Large intestine (tissue), 12 donors: ENCODE measurements at places on chromosomes 4 and X.

DNA sequence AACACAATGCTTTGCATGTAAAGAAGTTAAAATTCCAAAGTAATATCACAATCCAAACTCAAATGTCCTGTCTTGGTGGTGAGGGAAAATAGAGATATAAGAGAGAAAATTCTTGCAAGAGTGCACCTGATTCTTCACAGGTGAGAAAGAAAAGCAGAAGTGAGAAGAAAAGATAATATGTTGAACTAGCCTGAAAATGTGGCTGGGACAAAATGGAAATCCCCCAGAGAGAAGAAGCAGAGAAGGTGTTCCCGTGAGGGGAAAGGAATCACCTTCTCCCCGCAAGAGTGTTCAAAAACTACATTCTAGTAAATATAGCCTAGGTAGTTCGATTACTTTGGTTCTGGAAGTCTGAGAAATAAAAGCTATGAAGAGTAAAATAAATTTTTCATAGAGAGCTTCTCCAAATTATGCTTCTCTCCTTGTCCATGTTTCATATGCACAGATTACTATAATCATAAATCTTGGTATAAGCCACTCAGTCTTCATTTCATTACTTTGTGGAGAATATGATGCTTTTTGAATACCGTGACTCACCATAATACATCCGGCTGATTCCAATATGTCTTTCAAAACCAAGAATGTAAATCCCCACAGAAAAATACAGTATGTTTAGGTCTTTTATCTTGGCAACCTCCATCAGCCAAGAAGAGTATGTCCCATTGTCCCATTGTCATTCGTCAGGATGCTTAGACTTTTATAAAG lies 63.1 kb downstream of the COX18 start:
- DNase-seq = no peak

GRCh38 chr4:2843941-2844584 lies 419 bp downstream of the ADD1 start:
- peak; percentile 50 for DNase-seq

- DNase-seq = peak; percentile 82
Measured at GRCh38 chrX:28628120-28628519, 40.9 kb downstream of the IL1RAPL1 start.

DNA sequence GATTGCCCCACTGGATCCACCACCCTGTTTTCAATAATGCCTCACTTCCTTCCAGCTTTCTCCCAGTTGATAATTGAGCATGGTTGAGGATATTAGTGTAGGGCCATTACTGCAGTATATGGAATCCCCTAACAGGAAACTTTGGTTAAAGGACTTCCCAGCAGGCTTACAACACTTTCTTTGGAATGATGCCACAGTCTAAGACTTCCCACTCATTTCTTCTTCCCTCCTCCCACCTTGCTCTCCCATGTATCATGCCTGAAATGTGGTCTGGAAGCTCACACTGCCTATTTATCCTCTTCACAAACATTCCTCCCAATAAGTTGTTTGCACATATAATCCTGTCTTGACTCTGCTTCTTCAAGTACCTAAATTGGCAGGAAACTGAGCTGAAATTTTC lies 863.3 kb downstream of the CENPC start:
- no peak for DNase-seq

DNA sequence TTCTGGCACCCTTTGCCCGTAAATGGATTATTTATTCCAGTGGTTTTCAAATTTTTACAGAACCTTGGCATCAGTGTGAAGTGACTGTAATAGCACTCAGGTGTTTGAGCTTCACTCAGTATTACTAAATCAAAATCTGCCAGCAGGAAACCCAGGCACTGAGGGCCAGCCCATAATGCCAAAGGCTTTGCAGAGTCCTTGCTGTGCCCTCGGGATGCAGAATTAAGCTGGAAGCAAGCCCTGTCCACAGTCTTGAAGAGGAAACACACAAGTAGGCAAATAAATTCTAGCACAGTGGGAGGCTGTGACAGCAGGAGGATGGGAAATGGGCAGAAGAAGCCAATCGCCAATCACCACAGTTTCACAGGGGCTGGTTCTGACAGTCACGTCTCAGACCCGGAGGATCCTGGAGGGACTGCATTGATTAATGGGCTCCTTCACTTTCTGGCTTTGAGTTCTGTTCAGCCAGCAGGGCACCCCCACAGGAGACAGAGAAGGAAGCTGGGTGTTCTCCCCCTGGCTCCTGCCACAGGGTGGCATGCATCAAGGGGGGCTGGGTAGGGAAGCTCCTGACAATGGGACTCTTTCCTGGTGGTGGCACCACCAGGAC lies 138.8 kb downstream of the MTNR1A start:
- no peak for DNase-seq

GRCh38 chr4:107719207-107719921 lies 670 bp downstream of the PAPSS1 start:
- DNase-seq = peak; percentile 21

DNA sequence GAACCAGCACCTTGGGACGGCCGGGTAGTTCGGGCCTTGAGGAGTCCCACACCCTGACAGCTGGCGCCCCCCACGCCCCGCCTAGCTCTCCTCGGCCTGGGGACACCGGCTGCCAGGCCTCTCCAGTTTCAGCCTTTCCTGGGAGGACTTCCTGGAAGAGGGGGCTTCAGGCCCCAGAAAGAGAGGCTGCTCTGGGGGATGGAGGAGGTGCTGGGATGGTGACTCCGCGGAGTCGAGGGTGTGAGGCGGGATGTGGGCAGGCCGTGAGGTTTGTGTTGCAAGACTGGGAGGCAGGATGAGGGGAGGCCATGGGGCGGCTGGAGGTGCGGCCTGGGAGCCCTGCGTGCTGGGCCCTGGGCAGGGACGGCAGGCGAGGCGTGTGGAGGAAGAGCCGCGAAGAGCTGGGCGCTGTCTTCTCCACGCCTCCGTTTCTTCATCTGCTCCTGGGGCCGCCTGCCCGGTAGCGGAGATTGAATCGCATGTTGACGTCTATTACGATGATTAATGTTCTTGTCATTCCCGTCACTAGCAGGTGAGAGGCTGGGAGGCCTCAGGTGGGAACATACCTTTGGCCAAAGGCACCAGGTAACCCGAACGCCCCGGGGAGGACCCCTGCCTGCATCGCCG lies 918 bp upstream of the FGFRL1 start:
- DNase-seq = peak; percentile 72

- DNase-seq = no peak
Measured at GRCh38 chrX:34503119-34503518, 154.0 kb downstream of the TMEM47 start.

DNA sequence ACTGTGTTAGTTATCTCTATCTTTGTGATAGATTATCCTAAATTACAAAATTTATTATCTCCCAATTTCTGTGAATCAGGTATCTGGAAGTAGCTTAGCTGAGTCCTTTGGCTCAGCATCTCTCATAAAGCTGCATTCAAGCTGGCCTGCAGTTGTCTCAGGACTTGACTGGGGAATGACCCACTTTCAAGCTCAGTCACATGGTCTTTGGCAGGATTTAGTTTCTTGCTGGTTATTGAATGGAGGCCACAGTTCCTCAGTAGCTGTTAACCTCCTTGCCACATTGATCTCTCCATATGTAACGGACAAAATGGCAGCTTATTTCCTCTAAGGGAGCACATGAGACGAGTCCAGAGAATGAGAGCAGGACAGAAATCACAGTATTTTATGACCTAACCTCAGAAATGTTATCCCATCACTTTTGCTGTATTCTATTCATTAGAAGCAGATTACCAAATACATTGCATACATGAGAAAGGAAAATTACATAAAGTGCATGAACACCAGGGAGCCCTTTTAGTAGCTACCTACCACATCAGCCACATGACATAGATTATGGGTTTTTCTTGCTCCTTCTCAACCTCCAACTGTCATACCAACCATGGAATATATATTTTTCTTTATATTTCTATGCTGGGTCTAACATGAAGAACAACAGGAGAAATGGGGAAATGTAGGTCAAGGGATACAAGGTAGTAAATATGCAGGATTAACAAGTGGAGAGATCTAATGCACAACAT lies 730.1 kb downstream of the CCSER1 start:
- no peak for DNase-seq

DNA sequence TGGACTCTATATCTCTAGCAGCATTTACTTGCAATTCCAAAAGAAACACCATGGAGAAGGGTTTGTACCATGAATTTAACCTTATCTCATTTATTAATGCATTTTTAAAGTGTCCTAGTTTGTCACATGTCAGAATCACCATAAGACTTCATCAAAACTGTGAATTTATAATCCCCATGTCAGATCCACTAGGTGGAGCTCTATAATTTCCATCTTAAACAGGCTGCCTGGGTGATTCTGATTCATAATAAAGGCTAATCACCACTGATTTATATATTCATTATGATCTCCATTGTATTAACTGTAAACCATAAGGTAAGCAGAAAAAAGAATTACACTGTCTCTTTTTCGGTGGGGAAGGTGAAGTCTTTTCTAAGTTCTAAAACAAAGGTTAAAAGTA lies 4.0 kb downstream of the TCEAL2 start:
- no peak for DNase-seq

GRCh38 chr4:184553891-184554290 lies 79.5 kb upstream of the IRF2 start:
- no peak for DNase-seq

DNA sequence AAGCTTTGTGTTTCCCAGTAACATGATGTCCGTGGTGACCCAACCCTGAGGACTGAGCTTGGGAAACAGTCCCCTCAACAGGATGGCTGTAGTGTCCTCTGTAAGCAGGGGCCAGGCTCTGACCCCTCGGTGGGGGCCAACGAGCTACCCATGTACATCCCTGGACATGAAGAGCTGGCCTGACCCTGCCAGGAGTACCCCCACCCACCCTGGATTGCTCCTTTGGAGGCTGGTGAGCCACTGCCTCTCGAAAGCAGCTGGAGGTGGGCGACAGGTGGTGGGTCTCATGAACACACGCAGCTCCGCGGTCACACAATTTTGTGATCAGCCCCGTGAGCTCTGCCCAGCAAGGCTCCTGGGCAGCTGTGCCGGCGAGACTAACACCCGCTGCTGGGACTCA lies 33.5 kb downstream of the NSG1 start:
- DNase-seq = no peak

DNA sequence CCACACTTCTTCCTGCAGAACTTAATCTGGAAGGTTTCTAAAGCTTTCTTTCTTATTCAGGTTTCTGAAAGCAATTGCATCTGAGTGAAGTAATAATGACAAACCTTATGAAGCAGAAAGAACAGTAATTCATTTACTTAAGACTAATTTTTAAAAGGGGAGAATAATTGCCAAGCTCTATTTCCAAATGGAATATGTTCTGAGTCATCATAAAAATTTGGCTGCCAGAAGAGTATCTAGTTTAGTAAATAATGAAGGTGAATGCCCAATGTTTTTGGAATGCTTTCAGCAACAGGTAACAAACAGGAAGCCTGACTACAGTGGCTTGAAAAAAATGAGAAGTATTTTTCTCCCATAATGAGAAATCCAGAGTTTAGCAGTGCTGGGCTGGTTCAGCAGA lies 227.3 kb upstream of the TET2 start:
- no peak for DNase-seq

GRCh38 chr4:113243312-113243711 lies 193.9 kb downstream of the ANK2 start:
- no peak for DNase-seq

GRCh38 chr4:186191200-186192065 lies at the start of gene CYP4V2:
Gene CYP4V2 (plus strand): TSS chr4:186191567. CDS start chr4:186191824, 257 bp downstream.
- DNase-seq = peak; percentile 88

DNA sequence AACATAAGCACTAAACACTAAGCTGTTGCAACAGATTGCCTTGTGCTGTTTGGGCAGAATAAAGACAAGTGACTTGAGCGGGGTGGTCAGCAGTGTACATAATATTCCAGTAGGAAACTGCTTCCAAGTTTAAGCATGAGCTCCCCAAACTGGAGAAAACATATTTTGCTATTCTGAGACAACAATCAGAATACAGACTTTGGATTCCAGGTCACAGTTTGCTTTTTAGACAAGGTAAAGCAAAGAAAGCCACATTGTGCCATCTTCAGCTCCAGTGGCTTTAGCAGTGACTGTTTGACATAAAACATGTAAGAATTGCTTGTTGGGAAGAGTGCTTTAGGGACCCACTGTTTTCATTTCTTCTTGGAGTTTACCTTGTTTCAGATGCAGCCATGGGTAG lies 136.0 kb downstream of the FNIP2 start:
- DNase-seq = no peak

DNA sequence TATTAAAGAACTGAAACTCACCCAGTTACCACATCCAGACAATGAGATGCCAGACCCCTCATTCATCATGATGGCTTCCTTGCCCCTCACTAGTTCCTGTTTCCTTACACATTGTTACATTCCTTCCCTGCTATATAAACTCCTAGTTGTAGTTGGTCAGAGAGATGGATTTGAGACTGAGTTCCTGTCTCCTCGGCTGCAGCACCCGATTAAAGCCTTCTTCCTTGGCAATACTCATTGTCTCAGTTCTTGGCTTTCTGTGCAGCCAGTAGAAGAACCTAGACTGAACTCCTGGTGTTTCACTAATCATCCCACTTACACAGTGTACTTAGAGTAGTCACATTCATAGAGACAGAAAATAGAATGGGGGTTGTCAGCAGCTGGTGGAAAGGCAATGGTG lies 324.7 kb downstream of the TRIML1 start:
- no peak for DNase-seq

- DNase-seq = no peak
Measured at GRCh38 chr4:17301869-17302268, 210.0 kb downstream of the QDPR start.

- no peak for DNase-seq
Measured at GRCh38 chr4:1898681-1899080, 27.5 kb downstream of the NSD2 start.

DNA sequence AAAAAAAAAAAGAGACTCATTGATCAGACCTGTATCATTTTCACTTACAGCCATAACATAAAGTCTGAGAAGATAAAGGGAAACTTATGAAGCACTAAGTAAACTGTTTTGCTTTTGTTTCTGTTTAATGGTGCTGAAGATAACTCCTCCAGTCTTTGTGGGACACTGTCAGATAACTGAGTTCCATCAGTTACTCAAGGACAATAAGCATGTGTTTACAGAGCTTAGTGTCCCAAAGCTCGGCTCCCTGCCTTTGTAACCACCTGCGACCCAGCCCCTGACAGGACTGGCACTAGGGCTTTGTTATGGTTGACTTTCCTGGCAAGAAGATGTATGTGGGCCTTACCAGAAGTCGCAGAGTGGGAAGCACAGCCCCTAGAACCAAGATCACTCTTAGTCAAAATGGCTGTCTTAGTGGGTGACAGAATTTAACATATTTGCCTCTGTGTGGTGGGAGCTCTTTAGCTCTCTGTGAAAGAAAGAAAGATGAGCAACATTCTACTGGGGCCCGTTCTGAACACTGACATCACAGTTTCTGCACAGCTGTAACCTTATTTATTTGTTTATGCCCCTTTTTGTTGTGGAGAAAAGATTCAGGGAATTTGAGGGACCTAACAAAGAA lies 68.1 kb downstream of the FNIP2 start:
- DNase-seq = peak; percentile 38

- DNase-seq = no peak
Measured at GRCh38 chr4:24809815-24810405, 14.5 kb downstream of the SOD3 start.

DNA sequence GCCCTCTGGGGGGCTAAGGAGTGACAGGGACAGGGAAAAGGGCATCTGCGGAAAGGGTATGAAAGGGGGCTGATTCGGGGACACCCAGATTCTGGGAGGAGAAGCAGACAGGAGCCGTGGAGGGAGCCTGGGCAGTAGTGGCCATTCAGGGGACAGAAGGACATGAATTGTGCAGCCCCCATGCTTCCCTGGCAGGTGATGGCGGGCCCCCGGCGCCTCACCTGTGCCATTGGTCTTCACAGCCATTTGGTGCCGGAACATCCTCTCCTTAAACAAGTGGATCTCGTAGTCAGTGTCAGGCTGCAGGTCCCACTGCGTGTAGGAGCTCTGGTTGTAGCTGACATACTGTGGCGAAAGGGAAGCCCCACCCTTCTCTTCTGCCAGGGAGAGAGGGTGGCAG lies 21.9 kb downstream of the L1CAM start:
- no peak for DNase-seq

GRCh38 chr4:52091801-52092200 lies 40.7 kb downstream of the SPATA18 start:
- no peak for DNase-seq
